ENCODE measurements at places on chromosomes 6 and 20.

- peaks cover 3% of the 10 kb centered on the region for H3K36me3 ChIP-seq
Measured at GRCh38 chr6:12661432-12662089, 55.0 kb upstream of the PHACTR1 start.

DNA sequence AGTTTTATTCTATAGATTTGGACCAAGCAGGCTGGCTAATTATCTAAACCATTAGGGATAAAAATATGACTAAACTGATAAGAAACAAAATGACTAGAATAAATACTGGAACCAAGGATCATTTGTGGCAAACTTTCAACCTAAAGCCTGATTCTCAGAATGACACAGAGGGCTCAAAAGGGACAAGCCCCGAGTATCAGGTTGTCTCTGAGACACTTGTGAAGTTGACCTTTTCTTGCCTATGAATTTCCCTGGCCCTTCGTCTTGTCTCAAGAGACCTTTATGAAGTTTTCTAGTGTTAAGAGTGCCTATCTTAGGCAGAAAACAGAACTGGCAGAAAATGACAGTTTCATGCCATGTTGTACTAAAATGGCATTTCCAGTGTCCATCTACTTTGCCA lies 68.3 kb downstream of the IMPG1 start:
- no peaks in the 10 kb centered on the region for H3K27me3 ChIP-seq
- no peaks in the 10 kb centered on the region for H3K36me3 ChIP-seq
- H3K4me3 ChIP-seq, result no peak overlapping the region
- DNase-seq, result no peak
- no peak overlapping the region for H3K27ac ChIP-seq

DNA sequence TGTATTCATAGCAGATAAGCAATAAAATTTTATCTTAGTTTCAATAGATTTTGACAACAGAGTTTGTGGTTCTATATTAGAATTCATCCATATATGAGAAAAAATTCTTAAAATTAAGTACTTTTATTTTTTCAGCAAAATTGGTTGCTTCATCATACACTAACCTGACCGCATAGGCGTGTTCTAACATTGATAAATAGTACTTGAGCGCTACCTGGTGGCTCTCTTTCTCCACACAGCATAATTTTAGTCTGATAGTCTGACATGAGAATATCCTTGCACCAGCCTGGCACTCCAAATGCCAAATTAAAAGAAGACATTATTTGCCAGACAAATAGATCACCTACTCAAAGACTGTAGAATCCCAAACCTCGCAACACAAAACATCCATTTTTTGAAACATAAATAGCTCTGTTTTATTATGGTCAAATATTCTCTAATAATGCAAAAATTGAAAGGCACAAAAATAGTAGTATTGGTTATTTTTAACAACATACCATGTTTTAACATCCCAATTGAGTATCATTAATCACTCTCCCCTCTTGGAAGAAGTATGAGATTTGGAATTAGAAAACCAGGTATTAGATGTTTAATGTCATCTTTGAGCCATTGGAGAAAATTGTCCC lies 33.0 kb upstream of the FILIP1 start:
- peak; percentile 24 for DNase-seq
- H3K27me3 ChIP-seq, result peaks cover 11% of the 10 kb centered on the region
- no peak overlapping the region for H3K4me3 ChIP-seq
- H3K36me3 ChIP-seq, result peaks cover 2% of the 10 kb centered on the region
- H3K27ac ChIP-seq, result no peak overlapping the region
- H3K4me1 ChIP-seq, result no peaks in the 10 kb centered on the region

DNA sequence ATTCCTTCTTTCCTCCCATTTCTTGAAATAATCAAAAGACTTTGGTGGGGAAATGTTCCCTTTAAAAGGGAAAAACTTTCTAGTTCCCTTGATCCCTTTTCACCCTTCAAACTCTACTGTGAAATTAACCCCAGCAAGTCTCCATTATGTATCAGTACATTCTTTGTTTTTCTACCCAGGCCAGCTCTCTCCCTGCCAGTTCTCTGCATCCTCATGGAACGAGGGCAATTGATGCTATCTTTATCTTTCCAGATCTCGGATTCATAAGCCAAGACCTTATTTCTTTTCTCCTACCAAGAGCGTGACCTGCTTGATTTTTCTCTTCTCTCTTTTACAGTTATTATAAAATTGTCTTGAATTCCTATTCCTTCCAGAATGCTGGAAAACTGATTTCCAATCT lies 75.8 kb downstream of the ADGRB3 start:
- no peaks in the 10 kb centered on the region for H3K4me1 ChIP-seq
- no peak for DNase-seq
- no peaks in the 10 kb centered on the region for H3K27me3 ChIP-seq
- H3K4me3 ChIP-seq, result no peak overlapping the region
- no peaks in the 10 kb centered on the region for H3K36me3 ChIP-seq

DNA sequence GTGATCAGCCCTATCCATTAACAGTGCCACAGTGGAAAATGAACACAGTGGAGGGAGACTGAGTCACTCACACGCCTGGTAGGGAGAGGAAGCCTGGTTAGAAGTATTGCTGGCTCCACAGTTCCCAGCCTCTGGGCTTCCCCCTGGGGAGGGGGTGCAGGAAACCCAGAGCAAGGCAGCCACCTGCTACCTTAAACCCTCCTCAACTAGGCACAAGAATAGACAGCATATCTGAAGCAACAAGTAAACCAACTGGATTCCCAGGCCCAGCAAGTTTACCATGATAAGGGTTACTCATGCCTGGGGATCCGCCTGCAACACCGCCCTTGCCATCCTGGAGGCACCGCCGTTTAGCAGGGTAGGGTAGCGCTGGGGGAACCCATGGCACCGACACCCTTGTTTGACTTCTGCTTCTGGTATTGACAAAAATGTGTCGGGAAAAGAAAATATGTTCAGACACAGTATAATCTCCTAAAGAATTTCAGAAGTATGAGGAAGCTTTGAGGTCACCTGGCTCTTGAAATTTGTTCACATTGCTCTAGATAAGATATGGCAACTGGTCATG lies 38.3 kb downstream of the SLC22A23 start:
- no peak overlapping the region for H3K4me3 ChIP-seq
- DNase-seq, result no peak
- no peaks in the 10 kb centered on the region for H3K36me3 ChIP-seq
- H3K4me1 ChIP-seq, result no peaks in the 10 kb centered on the region
- H3K27ac ChIP-seq, result no peak overlapping the region
- H3K27me3 ChIP-seq, result peaks cover 59% of the 10 kb centered on the region

DNA sequence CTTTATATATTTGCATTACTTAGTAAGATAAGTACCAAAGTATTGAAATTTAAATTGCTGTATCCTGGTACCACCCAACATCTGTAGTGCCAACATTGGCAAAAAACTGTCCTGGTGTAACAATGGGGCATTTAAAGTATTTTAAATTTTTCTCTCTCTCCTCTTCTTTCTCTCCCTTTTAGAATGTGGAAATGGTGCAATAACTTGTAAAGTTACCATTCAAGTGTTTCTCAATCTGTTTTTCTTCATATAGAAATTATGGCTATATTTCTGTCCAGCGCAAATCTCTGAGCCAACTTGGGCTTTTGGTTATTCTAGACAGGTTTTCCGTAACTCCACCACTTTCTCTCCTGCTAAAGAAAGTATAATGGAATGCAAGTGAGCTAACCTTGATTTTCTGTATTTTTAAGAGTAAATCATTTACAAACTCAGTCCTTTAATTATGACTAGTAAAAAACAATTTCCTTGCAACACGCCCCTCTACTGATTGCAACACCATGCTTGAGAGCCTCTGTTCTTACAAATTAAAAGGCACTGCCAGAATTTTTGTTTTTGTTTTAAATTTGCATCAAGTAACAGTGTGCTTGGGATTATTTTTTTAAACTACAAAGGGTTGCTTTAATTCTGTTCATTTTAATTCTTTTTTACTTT lies 324.2 kb upstream of the CITED2 start:
- no peaks in the 10 kb centered on the region for H3K27me3 ChIP-seq
- no peak overlapping the region for H3K27ac ChIP-seq
- H3K4me3 ChIP-seq, result no peak overlapping the region
- no peaks in the 10 kb centered on the region for H3K4me1 ChIP-seq
- H3K36me3 ChIP-seq, result no peaks in the 10 kb centered on the region

GRCh38 chr6:155955038-155955437 lies 499.4 kb upstream of the NOX3 start:
- H3K36me3 ChIP-seq, result no peaks in the 10 kb centered on the region
- no peak overlapping the region for H3K27ac ChIP-seq
- H3K4me3 ChIP-seq, result no peak overlapping the region
- no peak for DNase-seq
- no peaks in the 10 kb centered on the region for H3K27me3 ChIP-seq

GRCh38 chr20:53621482-53622246 lies 28.0 kb upstream of the ZNF217 start:
- no peaks in the 10 kb centered on the region for H3K36me3 ChIP-seq
- peak overlapping the region; percentile 18 for H3K4me3 ChIP-seq
- no peaks in the 10 kb centered on the region for H3K27me3 ChIP-seq
- peak overlapping the region; percentile 46 for H3K27ac ChIP-seq

- H3K27ac ChIP-seq, result no peak overlapping the region
Measured at GRCh38 chr6:119237177-119237715, 112.3 kb downstream of the MAN1A1 start.

- H3K4me1 ChIP-seq, result no peaks in the 10 kb centered on the region
- H3K27me3 ChIP-seq, result no peaks in the 10 kb centered on the region
- no peak overlapping the region for H3K27ac ChIP-seq
- no peak overlapping the region for H3K4me3 ChIP-seq
- no peaks in the 10 kb centered on the region for H3K36me3 ChIP-seq
Measured at GRCh38 chr6:143969077-143969476, 39.0 kb downstream of the PLAGL1 start.

DNA sequence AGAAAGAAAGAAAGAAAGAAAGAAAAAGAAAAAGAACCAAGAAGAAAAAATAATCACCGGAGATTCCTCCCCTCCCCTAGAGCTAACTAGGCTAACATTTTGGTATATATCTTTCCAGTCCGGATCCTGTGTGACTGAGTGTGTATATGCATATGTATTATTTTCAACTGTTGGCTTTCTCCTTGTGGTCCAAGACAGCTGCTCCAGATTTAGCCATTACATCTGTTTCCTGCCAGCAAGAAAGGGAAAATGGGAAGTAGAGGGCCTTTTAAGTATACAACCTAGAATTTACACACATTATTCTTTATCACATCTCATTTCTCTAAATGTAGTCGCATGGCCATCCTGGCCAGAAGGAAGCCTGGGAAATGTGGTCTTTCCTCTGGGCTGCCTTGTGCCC lies 15.2 kb downstream of the SLC52A3 start:
- H3K4me1 ChIP-seq, result no peaks in the 10 kb centered on the region
- H3K27ac ChIP-seq, result peak overlapping the region; percentile 62
- H3K27me3 ChIP-seq, result peaks cover 58% of the 10 kb centered on the region

GRCh38 chr6:87914637-87915395 lies 132.8 kb upstream of the SPACA1 start:
- DNase-seq, result no peak
- no peak overlapping the region for H3K4me3 ChIP-seq
- no peak overlapping the region for H3K27ac ChIP-seq
- H3K36me3 ChIP-seq, result peaks cover 2% of the 10 kb centered on the region

DNA sequence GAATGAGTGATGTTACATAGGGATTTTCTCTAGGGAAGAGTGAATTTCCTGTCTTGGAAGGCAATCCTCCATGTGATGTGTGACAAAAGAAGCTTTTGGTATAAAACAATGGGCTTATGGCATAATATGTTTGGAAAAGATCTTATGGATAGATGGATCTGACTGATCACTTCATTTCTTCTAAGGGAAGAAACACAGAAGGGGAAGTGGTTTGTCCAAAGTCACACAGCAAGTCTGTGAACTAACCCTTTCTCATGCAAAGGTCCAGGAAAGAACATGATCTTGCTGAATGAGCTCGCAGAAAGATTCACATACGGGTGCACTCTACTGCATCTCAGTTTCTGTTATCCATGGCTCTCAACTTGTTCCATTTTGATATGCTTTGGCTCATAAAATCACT lies 575.9 kb upstream of the JAG1 start:
- H3K4me3 ChIP-seq, result no peak overlapping the region
- no peaks in the 10 kb centered on the region for H3K27me3 ChIP-seq
- no peaks in the 10 kb centered on the region for H3K36me3 ChIP-seq
- no peak for DNase-seq
- H3K4me1 ChIP-seq, result no peaks in the 10 kb centered on the region
- H3K27ac ChIP-seq, result no peak overlapping the region

- no peak overlapping the region for H3K27ac ChIP-seq
- DNase-seq, result no peak
- H3K36me3 ChIP-seq, result no peaks in the 10 kb centered on the region
- no peak overlapping the region for H3K4me3 ChIP-seq
Measured at GRCh38 chr6:75124983-75125382, 80.9 kb downstream of the COL12A1 start.

DNA sequence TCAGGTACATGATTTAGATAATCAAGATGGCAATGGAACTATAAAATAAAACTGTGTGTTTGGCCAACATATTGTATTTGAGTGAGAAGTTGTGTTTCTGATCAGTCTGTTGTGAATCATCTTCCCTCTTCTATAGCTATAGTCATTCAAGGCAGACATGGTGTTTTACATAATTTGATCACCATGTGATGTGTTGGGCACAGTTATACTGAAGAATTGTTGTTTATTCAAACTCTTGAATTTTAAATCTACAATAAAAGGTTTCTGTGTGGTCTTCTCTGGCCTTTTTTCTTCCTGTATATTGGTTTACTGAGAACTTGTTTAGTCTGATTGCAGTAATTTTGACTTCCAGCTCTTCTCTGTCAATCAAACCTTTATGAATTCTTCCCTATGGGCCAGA lies 4.4 kb downstream of the RNF182 start:
- H3K27ac ChIP-seq, result no peak overlapping the region
- DNase-seq, result no peak
- peaks cover 12% of the 10 kb centered on the region for H3K4me1 ChIP-seq
- H3K4me3 ChIP-seq, result no peak overlapping the region
- peaks cover 78% of the 10 kb centered on the region for H3K27me3 ChIP-seq

GRCh38 chr20:44537993-44538392 lies 16.1 kb upstream of the SERINC3 start:
- no peak overlapping the region for H3K27ac ChIP-seq
- no peaks in the 10 kb centered on the region for H3K36me3 ChIP-seq
- H3K4me1 ChIP-seq, result no peaks in the 10 kb centered on the region
- no peak overlapping the region for H3K4me3 ChIP-seq
- no peak for DNase-seq

DNA sequence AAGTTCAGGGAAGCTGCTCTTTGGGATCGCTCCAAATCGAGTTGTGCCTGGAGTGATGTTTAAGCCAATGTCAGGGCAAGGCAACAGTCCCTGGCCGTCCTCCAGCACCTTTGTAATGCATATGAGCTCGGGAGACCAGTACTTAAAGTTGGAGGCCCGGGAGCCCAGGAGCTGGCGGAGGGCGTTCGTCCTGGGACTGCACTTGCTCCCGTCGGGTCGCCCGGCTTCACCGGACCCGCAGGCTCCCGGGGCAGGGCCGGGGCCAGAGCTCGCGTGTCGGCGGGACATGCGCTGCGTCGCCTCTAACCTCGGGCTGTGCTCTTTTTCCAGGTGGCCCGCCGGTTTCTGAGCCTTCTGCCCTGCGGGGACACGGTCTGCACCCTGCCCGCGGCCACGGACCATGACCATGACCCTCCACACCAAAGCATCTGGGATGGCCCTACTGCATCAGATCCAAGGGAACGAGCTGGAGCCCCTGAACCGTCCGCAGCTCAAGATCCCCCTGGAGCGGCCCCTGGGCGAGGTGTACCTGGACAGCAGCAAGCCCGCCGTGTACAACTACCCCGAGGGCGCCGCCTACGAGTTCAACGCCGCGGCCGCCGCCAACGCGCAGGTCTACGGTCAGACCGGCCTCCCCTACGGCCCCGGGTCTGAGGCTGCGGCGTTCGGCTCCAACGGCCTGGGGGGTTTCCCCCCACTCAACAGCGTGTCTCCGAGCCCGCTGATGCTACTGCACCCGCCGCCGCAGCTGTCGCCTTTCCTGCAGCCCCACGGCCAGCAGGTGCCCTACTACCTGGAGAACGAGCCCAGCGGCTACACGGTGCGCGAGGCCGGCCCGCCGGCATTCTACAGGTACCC lies at the start of gene ESR1:
Gene ESR1, plus strand, starts transcription at position 170 of the 858 bp plus-strand sequence. Its CDS starts 231 bp downstream, at position 401.
- peak within 1 kb of the TSS; percentile 58 for H3K4me3 ChIP-seq
- peaks cover 13% of the 10 kb centered on the region for H3K4me1 ChIP-seq
- DNase-seq, result no peak

Data from central memory CD8-positive, alpha-beta T cell (primary cell).